K562 (cell line): ENCODE measurements at places on chromosomes 6 and 20.

- no peak for DNase-seq
These were observed 37.7 kb upstream of the SLC4A11 start for GRCh38 chr20:3276680-3277015.

- no peak for DNase-seq
These were observed 102.2 kb downstream of the DOK5 start for GRCh38 chr20:54577637-54578036.

GRCh38 chr6:134424165-134424797 is 106.4 kb upstream of the SGK1 start:
- DNase-seq: no peak

GRCh38 chr6:135163440-135163738 is 17.7 kb upstream of the MYB start:
- no peak for DNase-seq

GRCh38 chr6:130366107-130367005 is 539 bp downstream of the TMEM200A start:
- no peak for DNase-seq
